Stimulated activated CD8-positive, alpha-beta memory T cell treated with anti-CD3 and anti-CD28 coated beads, Interleukin-7, amount 100 ng/mL, for 1 hour (primary cell): ENCODE measurements at places on chromosomes 3 and 15.

GRCh38 chr3:160472344-160472743 is 22.8 kb upstream of the TRIM59 start:
- DNase-seq = no peak

- no peak for DNase-seq
Observed at GRCh38 chr3:13764161-13764560, 115.7 kb downstream of the WNT7A start.

DNA sequence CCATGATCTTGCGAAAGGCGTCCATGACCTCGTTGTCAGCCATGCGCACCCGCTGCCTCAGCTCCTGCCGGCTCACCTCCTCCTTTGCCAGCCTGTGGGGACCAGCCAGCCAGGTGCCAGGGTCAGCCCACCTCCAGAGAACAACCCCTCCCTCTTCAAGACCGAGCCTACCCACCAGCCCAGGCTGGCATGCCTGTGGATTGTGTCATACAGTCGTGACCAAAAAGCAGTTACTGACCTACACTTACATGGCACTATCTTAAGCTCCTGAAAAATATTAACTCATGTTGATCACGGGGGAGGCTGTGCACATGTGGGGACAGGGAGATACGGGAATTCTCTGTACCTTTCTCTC is 10.7 kb upstream of the CAMK1 start:
- no peak for DNase-seq

GRCh38 chr15:49370782-49371181 is 52.3 kb upstream of the FGF7 start:
- no peak for DNase-seq

DNA sequence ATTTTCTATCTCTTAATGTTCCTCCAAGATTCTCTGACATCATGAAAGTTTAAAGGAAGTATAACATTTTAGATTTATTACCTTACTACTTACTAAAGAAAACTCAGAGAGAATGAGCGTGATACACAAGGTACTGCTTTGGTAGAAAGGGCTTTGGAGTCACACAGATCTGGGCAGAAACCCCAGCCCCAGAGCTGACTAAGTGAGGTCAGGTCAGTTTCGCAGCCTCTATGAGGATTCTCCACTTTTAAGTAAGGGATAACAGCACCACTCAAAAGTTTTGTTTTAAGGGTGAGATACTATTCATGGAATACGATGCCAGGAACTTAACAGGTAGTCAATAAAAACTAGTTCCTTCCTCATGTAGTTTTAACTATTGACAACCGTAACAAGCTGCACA is 76.1 kb downstream of the CLDN11 start:
- no peak for DNase-seq

DNA sequence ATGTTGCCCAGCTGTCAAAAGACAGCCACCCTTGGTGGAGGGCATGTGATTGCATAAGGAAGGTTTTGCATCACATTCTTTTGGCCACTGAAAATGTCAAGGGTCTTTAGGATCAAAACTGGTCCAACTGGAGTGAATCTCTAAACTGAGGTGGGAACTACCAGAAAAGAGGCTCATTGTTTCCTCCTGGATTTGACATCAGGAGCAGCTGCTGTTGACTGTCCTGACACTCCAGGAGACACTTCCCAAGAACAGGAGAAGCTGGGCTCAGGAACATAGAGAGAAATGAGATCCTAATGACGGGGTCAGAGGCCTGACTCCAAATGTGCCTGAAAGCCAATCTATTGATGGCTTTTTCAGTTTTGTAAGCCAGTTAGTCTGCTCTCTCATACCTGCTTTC is 105.3 kb upstream of the LRIG1 start:
- no peak for DNase-seq

- no peak for DNase-seq
Observed at GRCh38 chr3:134346744-134347143, 27.5 kb downstream of the AMOTL2 start.

DNA sequence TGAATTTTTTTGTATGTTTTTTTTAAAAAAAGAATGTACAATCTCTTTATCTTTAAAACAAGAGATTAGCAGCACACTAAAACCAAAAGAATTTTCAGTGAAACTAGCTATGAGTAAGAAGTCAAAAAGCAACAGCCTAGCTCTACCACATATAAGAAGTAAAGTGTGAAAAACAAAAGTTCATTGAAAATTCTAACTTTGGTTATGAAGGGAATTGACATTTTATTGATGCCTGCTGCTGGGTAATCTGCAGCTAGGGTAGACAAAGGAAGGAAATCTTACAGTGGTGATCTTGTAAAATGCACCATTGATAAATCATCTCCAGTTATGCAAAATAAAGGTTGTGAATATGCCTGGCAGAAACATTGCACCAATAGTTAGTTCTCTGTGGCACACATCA is 37.8 kb upstream of the FOXB1 start:
- no peak for DNase-seq

- no peak for DNase-seq
Observed at GRCh38 chr3:100641471-100642032, 32.2 kb downstream of the ADGRG7 start.

- DNase-seq = no peak
Observed at GRCh38 chr3:135688003-135688402, 277.5 kb upstream of the PPP2R3A start.

GRCh38 chr3:95438274-95438673 is 1375.4 kb downstream of the NSUN3 start:
- DNase-seq = no peak

DNA sequence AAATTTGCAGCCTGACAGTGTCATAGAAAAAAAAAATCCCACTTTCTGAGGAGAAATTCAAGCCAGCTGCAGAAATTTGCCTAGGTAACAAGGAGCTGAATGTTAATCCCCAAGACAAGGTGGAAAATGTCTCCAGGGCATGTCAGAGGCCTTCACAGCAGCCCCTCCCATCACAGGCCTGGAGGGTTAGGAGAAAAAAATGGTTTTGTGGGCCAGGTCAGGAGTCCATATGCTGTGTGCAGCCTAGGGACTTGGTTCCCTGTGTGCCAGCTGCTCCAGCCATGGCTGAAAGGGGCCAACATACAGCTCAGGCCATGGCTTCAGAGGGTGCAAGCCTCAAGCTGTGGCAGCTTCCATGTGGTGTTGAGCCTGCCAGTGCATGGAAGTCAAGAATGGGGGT is 11.2 kb downstream of the CD200R1 start:
- no peak for DNase-seq

- no peak for DNase-seq
Observed at GRCh38 chr3:4986175-4986781, 7.0 kb downstream of the BHLHE40 start.

DNA sequence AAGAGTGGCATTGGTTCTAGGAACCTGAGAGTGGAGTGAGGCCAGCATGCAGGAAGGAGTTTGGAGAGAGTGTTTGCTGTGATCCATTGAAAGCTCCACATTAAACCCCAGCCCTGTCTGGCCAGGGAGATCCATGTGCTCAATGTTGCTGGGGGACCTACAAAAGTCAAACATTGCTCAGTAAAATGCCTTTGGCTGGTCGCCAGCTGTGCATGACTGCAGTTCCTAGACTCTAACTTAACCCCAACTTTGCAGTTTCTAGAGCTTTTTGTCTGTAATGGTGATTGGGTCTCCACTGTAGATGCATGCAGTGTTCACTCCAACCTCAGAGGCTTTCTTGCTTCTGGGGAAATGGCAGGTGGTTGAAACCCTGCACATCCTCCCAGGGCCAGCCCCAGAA is 99.7 kb upstream of the ABHD17C start:
- DNase-seq = no peak

- no peak for DNase-seq
Observed at GRCh38 chr3:123385001-123385401, 63.9 kb downstream of the ADCY5 start.

DNA sequence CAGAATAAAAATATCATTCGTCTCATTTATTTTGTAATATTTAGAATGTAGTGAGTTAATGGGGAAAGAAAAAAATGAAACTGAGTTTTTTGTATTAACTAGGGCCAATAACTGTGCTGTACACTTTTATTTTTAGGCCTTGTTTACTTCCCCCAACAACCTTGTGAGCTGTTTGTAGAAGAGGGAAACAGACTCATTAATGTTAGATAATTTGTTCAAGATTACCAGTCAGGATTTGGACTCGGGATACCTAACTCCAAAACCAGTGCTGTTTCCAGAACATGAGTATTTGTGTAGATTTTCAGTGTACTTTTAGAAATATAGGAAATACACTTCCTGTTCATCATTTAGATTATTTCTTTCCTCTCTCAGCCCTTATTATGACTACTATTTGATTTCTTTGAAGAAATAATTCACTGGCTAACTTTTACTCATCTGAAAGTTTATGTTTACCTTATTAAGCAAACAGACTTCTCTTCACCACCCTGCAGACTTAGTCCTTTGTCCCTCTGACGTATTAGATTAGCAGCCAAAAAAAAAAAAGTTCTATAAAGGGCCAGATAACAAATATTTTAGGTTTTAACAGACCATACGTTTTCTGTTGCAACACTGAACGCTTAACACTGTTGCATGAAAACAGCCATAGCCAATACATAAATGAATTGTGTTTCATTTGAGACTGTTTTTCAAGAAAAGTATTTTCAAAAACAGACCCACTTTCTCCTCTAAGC is 192.5 kb upstream of the CGNL1 start:
- no peak for DNase-seq

GRCh38 chr3:81289676-81290075 is 471.8 kb downstream of the GBE1 start:
- DNase-seq = no peak

DNA sequence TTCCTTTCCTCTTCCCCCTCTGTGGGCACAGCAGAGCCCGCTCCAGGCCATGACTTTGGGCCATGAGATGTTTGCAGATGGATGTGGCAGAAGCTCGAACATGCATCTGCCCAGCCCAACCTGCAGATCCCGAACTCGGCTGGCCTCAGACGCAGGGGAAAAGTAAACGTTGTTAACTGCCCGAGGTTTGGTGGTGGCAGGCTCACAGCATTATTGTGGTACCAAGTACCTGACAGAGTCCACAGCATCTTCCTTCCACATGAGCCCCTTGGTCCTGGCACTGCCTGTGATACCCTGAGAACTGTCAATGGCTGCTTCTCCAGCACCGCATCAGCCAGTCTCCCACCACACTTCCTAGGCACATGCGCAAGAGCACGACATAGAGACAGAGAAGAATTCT is 424.3 kb downstream of the OCA2 start:
- no peak for DNase-seq

DNA sequence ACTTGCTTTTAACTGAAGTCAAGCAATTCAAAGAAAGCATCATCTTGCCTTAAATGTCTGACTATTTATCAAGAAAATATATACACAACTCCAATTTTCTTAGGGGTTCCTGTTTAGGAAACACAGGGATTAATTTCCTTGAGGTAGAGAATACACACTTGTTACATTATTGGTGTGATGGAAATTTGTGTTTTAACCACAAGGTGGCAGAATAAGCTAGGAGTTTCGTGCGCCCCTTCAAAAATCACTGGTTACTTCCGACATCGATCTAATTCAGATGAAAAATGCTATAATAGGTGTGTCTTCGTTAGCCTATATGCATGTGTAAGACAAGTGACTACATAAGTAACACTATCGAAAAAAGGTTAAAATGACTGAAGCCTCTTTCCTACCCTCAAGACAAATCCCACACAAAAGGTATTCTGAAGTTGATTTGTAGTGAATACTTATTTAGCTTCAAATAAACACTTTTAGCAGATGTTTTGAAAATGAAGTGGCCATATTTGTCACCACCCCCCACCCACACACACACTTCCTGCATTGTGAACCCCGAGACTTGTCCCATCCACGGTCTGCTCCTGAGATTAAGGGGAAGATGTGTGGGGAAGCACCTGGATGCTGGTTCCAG is 246.5 kb downstream of the ROBO1 start:
- no peak for DNase-seq

DNA sequence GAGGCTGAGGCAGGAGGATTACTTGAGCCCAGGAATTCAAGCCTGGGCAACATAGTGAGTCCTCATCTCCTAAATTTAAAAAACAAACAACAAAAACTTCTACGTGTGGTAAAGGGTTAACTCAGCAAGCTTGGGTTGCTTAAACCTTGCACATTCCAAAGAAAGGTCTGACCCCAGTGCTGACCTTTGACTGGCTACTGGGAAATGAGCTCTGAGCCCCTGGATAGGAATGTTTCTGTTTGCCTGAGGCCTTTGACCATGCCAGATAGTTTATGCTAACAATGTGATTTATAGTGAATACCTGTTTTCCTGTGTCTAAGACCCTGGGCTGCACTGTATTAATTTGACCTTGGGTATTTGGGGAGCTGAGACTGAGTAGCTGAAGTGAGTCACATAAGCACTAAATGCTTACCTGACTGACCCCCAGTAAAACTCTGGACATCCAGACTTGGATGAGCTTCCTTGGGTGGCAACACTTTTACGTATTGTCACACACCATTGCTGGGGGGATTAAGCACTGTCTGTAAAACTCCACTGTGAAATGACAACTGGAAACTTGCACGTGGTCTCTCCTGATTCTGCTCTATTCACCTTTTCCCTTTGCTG is 20.7 kb downstream of the TCAIM start:
- DNase-seq = no peak

DNA sequence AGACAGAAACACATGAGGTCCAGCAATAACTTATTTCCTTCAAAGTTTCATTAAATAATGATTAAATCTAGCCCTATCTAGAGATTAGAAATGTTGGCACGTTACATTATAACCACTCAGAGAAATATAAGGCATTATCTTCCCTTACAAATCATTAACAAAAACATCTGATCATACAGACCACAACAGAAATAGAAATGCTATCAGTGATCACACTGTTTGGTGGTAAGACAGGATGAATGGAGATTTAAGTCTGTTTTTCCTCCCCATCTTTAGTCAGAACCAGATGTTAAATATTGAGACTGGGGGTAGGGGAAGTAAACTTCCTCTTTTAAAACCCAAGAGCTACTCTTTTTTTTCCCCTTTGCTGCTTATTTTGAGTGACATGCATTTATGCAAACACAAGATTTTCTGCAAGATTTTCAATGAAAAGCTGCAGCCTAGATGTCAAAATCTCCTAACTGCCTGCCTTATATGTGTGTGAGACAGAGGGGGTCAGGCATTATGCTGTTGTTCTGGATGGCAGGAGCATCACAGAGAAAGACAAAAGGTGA is 70.4 kb downstream of the CBLB start:
- no peak for DNase-seq

DNA sequence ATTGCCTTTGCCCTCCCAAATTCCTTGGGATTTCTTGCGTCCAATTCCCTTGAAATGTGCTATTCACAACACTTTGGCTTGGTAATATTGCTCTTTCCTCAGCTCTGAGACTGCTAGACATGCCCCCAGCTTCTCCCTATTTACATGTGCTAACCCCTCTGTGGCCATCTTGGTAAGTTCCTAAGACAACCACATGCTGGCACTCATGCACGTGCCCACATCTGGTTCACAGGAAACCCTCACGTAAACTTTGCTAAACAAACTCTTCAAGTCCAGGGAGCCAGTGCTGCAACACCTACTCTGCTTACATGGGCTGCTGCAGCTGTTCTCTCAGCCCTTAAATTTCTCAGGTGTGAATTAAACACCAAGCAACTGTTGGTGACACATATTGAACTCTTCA is 121.8 kb downstream of the ADAMTSL3 start:
- no peak for DNase-seq

GRCh38 chr3:177855021-177855420 is 657.7 kb upstream of the TBL1XR1 start:
- DNase-seq = no peak

GRCh38 chr3:151686257-151686656 is 47.5 kb upstream of the AADACL2 start:
- no peak for DNase-seq

- no peak for DNase-seq
Observed at GRCh38 chr3:194091141-194091540, 44.8 kb upstream of the HES1 start.
